Activated T-cell treated with anti-CD3 and anti-CD28 coated beads for 48 hours (primary cell): ENCODE measurements at places on chromosomes 3 and 15.

GRCh38 chr3:162780313-162780712 is 1283.7 kb downstream of the OTOL1 start:
- no peak for DNase-seq

GRCh38 chr3:43795491-43795890 is 104.8 kb downstream of the ABHD5 start:
- no peak for DNase-seq

DNA sequence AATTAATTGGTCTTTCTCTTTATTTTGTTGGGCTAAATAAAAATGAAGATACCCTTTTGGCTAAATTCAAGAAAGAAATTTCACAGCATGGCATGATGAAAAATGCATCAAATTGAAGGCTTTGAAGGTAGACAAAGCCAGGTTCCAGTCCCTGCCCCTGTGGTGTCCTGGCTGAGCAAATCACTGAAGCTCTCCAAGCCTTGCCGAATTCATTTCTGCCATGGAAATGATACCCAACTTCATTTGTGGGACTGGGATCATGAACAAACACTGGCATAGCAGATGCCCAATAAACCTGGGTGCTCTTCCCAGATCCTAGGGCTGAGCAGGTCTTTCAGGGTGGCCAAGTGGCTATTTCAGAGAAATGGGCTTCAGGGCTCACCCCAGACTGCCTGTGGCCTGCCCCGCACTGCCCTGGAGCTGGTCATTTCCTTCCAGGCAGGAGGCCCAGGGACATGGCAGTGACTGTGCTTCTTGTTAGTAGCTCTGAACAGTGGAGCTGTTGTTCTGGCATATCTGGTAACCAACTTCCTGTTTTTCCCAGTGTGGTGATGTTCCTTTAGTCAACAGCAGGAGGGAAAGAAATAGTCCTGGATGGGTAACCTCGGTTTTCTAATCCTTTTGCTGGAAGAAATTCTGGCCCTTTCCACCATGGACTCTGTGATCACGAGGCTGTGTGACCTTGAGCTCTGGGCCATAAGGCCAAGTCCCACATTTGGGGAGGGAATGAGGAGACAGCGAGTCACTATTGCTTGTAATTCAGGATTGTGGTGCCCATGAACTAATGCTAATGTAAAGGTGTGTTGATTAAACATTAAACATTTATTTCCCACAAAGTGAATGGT is 47.6 kb downstream of the CTDSPL start:
- DNase-seq, result no peak

DNA sequence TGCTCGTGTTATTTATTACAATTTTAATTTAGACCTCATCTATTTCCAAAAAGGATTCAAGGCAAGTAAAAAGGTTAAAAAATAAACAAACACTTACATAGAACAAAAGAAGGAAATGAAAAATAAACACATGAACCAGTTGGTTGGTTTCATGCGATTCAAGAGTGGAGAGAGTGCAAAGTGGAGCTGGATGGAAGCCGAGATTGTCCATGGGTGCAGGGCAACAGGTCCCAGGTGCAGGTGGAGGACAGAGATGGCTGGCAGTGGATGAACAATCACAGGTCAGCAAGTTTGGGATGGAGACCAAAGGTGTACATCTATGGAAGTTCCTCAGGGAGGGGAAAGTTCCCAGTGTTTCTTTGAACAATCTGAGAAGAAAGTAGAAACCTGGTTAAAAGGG is 11.6 kb upstream of the SEMA5B start:
- no peak for DNase-seq
